H7 (cell line): ENCODE measurements at places on chromosomes 11 and 22. TPM values are rescaled to one million over a fixed set of nuclear protein-coding genes. Genes with fewer than 3 reads are reported as not detected.

Gene MMP27
- not detected in 2 replicates for total RNA-seq

Gene ADAMTS15
- 0.85 and 1.1 TPM in 2 replicates for total RNA-seq

Gene SLC43A3
- 9.7 and 16.4 TPM in 2 replicates for total RNA-seq

Gene GUCY1A2
- 0.26 and 0.55 TPM in 2 replicates for total RNA-seq

Gene PANX2
- 2.2 and 2.6 TPM in 2 replicates for total RNA-seq

Gene OR51A2
- total RNA-seq = not detected in 2 replicates

Gene MRPL49
- total RNA-seq = 89.9 and 93.3 TPM in 2 replicates

Gene GRIA4
- 1.2 and 1.3 TPM in 2 replicates for total RNA-seq

Gene OR4D11
- total RNA-seq = not detected in 2 replicates

Gene DKK3
- total RNA-seq = 8.8 and 15.3 TPM in 2 replicates

Gene PNPLA5
- 2.2 and 4.0 TPM in 2 replicates for total RNA-seq

Gene NOX4
- 0.69 and 1.3 TPM in 2 replicates for total RNA-seq

Gene KCNK7
- not detected in 2 replicates for total RNA-seq

Gene FOLR1
- total RNA-seq = 0.41 and 1.3 TPM in 2 replicates

Gene RCOR2
- total RNA-seq = 63.5 and 66.8 TPM in 2 replicates

Gene RASSF10
- total RNA-seq = 2.1 and 4.8 TPM in 2 replicates

Gene FBLN1
- 126 and 132 TPM in 2 replicates for total RNA-seq

Gene CSF2RB
- total RNA-seq = not detected in 2 replicates

Gene FUT4
- total RNA-seq = 7.5 and 8.6 TPM in 2 replicates

Gene SLC22A9
- not detected in 2 replicates for total RNA-seq
